ENCODE measurements at places on chromosomes 12 and 14.

GRCh38 chr14:106803379-106803778, 1277.0 kb downstream of the TMEM121 start:
- DNase-seq, result no peak

GRCh38 chr12:62372134-62372533, 94.5 kb upstream of the MON2 start:
- no peak for DNase-seq

DNA sequence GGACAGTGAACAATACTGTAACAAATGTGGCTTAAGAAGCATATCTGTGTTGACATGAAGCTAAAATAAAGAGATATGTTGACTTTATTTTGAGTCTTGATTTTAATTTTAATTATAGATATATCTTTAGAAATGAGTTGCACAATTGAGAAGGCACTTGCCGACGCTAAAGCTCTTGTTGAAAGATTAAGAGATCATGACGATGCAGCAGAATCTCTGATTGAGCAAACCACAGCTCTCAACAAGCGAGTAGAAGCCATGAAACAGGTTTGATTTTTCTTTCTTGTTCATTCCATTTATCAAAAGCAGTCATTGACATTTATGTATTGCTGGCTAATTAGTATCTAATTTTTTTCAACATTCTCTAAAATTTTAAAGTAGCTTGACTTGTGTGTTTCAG, 15.8 kb downstream of the FGFR1OP2 start:
- no peak for DNase-seq

DNA sequence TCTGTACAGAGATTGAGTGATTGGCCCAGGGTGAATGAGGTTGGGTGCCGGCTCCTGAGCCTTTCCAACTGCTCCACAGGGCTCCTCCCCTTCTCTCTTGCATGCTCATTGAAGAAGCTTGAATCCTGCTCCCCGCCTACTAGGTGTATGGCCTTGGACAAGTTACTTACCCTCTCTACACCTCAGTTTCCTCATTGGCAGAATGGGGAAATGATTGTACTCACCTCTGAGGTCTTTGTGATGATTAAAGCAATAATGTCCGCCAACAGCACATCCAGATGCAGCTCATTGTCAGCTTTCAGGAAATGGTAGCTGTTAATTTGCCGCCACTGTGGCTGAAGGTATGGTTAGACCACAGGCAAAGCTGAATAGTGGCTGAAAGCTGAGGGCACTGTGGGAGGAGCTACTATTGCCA, 174.1 kb downstream of the CRADD start:
- DNase-seq, result no peak

DNA sequence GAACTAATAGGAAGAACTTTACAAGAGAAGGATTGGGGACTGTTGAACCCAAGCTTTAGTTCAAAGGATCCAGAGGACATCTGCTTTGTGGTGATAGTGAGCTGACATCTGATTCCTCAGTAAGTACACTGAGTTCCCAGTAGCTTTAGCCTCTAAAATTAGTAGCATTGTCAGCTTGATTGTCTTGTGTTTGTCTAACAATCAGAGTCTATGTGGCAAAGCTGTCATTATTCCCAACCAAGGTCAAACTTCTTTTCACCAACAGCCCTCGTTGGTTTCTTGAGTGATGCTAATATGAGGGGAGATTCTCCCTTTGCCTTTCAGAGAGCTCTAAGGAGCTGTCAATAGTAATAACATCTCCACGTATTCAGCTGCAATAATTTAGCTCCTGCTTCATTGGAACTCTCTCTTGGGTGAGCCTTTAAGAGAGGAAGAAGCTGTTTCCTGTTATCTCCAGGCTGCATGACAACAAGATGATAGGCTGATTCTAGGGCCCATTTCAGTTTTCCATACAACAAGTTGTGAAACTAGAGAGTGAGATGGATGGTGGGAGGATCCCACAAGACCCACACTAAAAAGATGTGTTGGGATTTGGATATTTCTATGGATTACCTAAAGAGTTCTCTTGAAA, 46.7 kb downstream of the TGFB3 start:
- DNase-seq, result no peak

DNA sequence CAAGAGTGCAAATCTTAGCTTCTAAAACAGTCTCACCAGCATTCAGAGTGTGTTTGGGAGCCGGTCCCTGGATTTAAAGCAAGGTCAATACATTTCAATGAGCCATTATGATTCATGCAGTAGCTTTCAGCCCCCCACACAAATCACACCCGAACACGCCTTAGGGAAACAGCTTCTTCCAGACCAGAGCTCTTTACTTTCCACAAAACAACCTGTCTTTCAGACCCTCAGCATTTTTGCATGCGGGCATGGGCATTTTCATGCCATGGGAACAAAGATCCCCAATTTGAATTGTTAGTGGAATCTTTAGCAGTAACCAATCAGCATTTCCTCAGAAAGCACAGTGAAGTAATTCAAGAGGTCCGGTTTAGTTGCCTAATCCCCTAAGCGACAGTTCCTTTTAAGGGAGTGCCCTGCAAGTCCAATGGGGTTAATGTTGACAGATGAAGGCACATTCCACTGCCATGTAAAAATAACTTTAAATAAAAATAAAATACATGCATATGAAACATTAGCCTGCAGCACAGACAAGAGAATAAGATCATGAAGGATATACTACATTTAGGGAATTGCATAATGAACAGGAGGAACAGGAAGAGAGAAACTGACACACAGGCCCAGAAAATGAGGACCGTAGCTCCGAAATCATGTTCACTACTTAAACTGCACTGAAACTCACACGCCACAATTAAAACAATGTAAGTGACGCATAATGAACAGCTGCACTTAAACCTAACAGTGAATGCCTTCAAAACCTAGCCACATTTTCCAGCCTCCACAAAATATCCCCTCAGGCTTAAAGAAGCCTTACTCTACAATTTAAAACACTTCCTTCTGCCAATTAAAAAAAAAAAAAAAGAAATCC, 4.0 kb downstream of the VPS37B start:
- peak; percentile 79 for DNase-seq

DNA sequence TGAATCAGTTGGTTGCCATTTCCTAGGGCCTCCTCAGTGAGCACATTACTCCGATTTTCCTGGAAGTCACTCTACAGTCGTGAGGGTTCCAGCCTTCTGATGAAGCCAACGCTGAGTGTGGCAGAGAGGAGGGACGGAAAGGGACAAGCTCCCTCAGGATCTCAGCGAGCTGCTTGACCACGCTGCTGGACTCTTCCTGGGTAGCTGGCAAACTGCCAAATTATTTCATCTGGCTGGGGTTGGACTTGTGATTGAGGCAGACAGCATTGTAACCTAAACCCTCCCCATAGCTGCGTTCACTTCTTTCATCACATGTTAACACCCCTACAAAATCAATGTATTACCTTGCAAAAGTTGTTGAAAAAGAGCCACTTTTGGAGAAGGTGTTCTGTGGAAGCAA, 69.6 kb upstream of the CHST11 start:
- no peak for DNase-seq

DNA sequence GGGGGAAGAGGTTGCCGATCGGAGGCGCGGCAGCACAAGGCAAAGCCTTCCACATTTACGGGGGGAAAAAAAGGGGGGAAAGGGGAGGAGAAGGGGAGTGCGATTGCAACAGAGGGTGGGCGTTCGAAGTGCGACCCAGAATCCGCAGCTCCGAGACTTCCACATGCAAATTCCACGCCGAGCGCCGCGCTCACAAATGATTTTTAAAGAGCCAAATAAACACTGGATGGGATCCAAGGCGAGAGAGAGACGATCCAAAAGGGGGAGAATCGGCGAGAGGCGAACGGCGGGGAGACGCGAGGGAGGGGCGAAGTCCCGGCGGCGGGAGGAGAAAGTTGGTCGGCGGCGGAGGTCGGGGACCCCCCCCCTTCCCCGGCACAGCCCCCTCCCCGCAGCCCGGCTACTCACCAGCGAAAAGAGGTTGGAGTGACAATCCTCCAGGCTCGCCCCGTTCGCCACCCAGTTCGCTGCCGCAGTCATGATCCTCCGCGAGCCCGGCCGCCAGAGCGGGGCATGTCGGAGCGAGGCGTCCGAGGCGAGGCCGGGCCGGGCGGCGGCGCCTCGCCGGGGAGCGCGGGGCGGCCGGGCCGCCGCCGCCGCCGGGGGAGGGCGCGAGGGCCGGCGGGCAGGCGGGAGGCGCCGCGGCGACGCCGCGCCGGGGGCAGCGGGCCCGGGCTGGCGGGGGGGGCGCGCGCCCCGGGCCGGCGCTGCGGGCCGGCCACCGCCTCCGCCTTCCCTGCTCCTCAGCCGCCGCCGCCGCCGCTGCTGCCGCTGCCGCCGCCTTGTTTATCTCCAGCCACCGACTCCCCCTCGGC, 634 bp downstream of the MED13L start:
- DNase-seq, result peak; percentile 41

- DNase-seq, result no peak
These were observed 46.7 kb downstream of the TNFAIP2 start for GRCh38 chr14:103169954-103170353.

GRCh38 chr12:117161460-117162166, 28.7 kb downstream of the FBXO21 start:
- no peak for DNase-seq

- peak; percentile 18 for DNase-seq
These were observed 151.1 kb upstream of the SFSWAP start for GRCh38 chr12:131559517-131560516.

- peak; percentile 17 for DNase-seq
These were observed 319.6 kb upstream of the E2F7 start for GRCh38 chr12:77384941-77385340.

GRCh38 chr12:11920231-11920630, 150.5 kb upstream of the BCL2L14 start:
- DNase-seq, result no peak

DNA sequence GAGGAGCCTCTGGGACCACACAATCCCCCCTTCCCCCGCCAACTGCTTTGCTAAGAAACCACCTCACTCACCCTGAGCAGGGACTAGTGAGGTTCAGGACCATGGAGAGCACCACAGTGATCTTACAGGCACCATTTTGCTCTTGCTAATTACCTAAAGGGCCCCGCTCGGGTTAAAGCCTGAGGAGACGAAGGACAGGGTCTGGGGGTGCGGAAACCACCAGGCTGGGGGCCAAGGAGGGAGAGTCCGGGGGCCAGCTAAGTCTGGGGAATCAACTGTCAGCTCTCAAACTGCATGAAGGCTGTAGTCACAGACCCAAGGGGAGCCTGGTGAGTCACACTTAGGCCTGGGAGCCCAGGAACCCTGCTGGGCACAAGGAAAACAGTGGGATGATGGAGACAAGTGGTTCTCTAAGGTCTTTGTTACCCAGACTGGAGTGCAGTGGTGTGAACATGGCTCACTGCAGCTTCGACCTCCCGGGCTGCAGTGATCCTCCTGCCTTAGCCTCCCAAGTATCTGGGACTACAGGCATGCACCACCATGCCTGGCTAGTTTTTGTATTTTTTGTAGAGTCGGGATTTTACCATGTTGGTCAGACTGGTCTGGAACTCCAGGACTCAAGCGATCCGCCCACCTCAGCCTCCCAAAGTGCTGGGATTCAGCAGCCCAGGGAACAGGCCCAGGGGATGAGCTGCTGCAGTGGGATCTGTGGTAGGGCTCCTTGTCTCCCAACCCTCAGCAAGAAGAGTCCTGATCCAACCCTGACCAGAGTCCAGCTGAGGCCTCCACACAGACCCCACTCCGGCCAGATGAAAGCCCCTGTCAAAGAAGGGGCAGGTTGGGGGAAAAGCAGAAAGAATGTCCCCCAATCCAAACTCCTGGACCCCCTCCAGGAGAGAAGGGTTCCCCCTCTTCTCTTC, 98.8 kb downstream of the CALM1 start:
- peak; percentile 57 for DNase-seq

- DNase-seq, result no peak
These were observed 197.0 kb downstream of the PHLDA1 start for GRCh38 chr12:75834591-75834990.

- no peak for DNase-seq
These were observed 23.4 kb upstream of the LRP6 start for GRCh38 chr12:12290206-12290605.

GRCh38 chr12:127742231-127742630, 524.7 kb upstream of the TMEM132C start:
- no peak for DNase-seq

DNA sequence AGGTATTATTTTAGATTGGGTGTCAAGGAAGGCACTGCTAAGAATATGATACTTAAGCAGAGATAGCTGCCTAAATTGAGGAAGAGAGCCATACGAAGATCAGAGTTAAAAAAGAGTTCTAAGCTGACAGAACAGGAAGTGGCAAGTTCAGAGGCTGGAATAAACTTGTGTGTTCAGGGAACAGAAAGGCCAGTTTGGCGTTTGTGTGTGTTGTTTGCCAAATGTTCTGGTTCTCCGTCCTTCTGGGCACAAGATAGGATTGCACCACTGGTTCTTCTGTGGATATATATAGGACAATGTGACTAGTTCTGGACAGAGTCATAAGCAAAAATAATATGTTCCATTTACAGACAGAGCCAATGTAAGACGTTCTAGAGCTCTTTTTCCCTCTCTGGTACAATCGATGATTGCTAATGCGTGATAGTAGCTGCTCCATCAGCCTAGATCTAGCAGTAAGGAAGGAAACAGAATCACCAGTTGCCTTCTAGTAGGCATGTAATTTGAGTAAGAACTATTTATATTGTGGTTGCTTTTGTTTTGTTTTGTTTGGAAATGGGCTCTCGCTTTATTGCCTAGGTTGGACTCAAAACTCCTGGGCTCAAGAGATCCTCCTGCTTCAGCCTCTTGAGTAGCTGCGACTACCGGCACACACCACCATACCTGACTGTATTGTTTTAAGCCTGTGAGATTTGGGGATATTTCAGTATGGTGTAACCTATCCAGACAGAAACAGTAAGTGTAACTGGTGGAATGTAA, 7.4 kb downstream of the BBS10 start:
- DNase-seq, result no peak

DNA sequence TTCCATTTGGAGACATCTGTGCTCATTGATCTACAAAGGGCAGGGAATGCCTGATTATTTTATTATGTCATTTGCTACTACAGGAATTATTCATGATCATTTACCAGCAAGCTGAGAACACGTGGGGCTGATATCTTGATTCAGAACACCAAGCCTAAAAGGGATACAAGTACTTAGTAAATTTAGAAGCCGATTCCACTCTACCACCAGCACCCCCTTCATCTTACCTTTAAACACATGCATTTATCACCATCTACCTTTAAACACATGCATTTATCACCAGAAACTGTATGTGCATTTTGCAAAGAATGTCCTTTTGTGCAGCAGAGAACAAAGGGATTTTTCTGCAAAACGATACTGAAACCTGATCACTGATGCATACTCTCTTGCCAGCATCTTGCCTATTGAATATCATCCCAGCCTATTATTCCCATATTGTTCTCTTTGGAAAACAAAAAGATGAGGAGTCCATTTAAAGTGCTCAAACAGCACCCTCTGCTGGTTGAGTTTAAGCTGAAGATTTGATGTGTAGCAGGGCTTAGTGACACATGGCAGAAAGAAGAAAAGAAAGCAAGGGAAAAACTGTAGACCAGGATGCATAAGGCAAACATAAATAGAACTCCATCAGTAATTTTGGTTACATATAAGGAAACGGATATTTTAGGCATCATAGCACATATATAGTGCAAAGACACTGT, 132.6 kb upstream of the PLEKHG7 start:
- DNase-seq, result peak; percentile 78

GRCh38 chr12:107337346-107338095, 244.2 kb upstream of the CRY1 start:
- DNase-seq, result peak; percentile 85

GRCh38 chr12:6460751-6461371, 9.0 kb downstream of the TAPBPL start:
- DNase-seq, result no peak
